ENCODE measurements at places on chromosomes 7 and 10. TPM values are rescaled to one million over a fixed set of nuclear protein-coding genes. Genes with fewer than 3 reads are reported as not detected.

Gene NRAP
- total RNA-seq: not detected

Gene GPR37
- 2.1 TPM for total RNA-seq

Gene CNPY1
- total RNA-seq: not detected

Gene NT5C3A
- 22.0 TPM for total RNA-seq

- DNase-seq: no peak
- H3K36me3 ChIP-seq: no peaks in the 10 kb centered on the region
- no peaks in the 10 kb centered on the region for H3K4me1 ChIP-seq
- no peak overlapping the region for H3K4me3 ChIP-seq
- H3K27ac ChIP-seq: no peak overlapping the region
- no peaks in the 10 kb centered on the region for H3K27me3 ChIP-seq
Measured at GRCh38 chr7:130286881-130287280, 6.1 kb upstream of the CPA4 start.

- DNase-seq: no peak
- H3K27ac ChIP-seq: no peak overlapping the region
- no peak overlapping the region for H3K4me3 ChIP-seq
- H3K36me3 ChIP-seq: no peaks in the 10 kb centered on the region
- H3K27me3 ChIP-seq: no peaks in the 10 kb centered on the region
Measured at GRCh38 chr7:37196676-37197075, 252.0 kb downstream of the ELMO1 start.

DNA sequence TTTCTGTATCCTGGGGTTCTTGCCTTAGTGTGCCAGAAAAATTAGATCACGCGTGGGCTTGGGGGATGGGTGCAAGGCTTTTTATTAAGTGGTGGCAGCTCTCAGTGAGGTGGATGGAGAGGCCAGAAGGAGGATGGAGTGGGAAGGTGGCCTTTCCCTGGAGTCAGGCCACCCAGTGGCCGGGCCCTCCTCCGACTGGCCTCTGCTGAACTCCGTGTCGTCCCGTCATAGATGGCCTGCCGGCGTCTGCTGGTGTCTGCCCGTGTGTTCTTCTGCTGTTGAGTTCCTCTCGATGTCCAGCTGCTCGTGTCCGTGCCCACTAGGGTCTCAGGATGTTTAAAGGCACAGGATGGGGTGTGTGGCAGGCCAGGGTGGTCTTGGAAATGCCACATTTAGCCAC lies 4.0 kb upstream of the ZNF746 start:
- peaks cover 2% of the 10 kb centered on the region for H3K4me1 ChIP-seq
- no peak for DNase-seq
- peaks cover 15% of the 10 kb centered on the region for H3K27me3 ChIP-seq
- no peak overlapping the region for H3K4me3 ChIP-seq
- no peaks in the 10 kb centered on the region for H3K36me3 ChIP-seq

GRCh38 chr7:137513091-137513490 lies 169.6 kb upstream of the PTN start:
- no peak for DNase-seq
- no peak overlapping the region for H3K27ac ChIP-seq
- H3K36me3 ChIP-seq: no peaks in the 10 kb centered on the region
- peaks cover 13% of the 10 kb centered on the region for H3K4me1 ChIP-seq

- no peak overlapping the region for H3K4me3 ChIP-seq
- no peaks in the 10 kb centered on the region for H3K4me1 ChIP-seq
- no peak overlapping the region for H3K27ac ChIP-seq
- H3K27me3 ChIP-seq: no peaks in the 10 kb centered on the region
- H3K36me3 ChIP-seq: no peaks in the 10 kb centered on the region
Measured at GRCh38 chr10:117619707-117620405, 77.3 kb downstream of the EMX2 start.

GRCh38 chr10:117718986-117719920 lies 176.7 kb downstream of the EMX2 start:
- no peak for DNase-seq
- H3K36me3 ChIP-seq: no peaks in the 10 kb centered on the region
- no peaks in the 10 kb centered on the region for H3K27me3 ChIP-seq
- H3K4me1 ChIP-seq: no peaks in the 10 kb centered on the region

DNA sequence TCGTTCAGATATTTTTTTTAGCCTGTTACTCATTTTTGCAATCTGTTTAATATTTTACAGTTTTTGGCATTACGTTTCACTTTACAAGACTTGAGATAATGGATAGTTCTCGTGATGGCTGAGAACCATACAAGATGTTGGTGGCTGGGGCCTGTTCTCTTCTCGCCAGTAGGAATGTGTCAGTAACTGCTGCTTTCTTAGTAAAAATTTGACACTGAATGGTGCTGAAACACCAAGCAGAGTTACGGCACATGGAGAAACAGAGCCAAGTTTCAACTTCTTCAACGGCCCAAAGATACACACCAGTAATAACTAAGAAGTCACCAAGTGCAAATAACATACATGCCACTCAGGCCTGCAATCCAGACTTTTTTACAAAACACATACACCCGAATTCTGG lies 130.4 kb downstream of the NRP1 start:
- no peak overlapping the region for H3K27ac ChIP-seq
- H3K4me1 ChIP-seq: peaks cover 8% of the 10 kb centered on the region
- H3K27me3 ChIP-seq: no peaks in the 10 kb centered on the region
- no peak for DNase-seq
- no peak overlapping the region for H3K4me3 ChIP-seq
- peaks cover 31% of the 10 kb centered on the region for H3K36me3 ChIP-seq

- peak overlapping the region; percentile 95 for H3K4me3 ChIP-seq
- H3K27me3 ChIP-seq: no peaks in the 10 kb centered on the region
- peaks cover 11% of the 10 kb centered on the region for H3K36me3 ChIP-seq
- H3K4me1 ChIP-seq: peaks cover 15% of the 10 kb centered on the region
- no peak for DNase-seq
Measured at GRCh38 chr7:92528958-92529264, 316 bp downstream of the RBM48 start.

DNA sequence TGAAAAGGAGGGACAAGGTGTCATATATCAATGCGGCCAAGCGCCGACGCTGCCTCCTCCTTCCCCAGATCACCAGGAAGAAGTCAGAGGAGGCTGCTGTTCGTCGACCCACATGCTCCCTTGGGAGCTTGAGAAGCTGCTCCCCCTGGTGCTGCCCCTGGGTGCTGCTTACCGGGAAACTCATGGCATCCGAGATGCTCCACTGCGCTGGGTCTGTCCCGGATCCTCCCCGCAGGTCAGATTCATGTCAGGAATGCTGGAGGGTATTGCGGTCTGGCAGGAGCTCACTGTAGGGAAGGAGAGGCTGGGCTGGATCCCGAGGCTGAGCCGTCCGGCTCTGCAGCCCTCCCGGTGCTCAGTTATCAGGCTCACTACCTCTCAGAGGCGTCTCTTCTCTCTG lies 123.7 kb upstream of the FAM20C start:
- H3K27me3 ChIP-seq: no peaks in the 10 kb centered on the region
- H3K27ac ChIP-seq: no peak overlapping the region
- no peak for DNase-seq
- no peak overlapping the region for H3K4me3 ChIP-seq
- H3K4me1 ChIP-seq: no peaks in the 10 kb centered on the region
- H3K36me3 ChIP-seq: no peaks in the 10 kb centered on the region

GRCh38 chr7:92754919-92755581 lies 81.3 kb downstream of the CDK6 start:
- H3K27ac ChIP-seq: no peak overlapping the region
- no peaks in the 10 kb centered on the region for H3K36me3 ChIP-seq
- no peak overlapping the region for H3K4me3 ChIP-seq
- no peak for DNase-seq

GRCh38 chr7:138868711-138869110 lies 70.7 kb upstream of the ATP6V0A4 start:
- DNase-seq: no peak
- no peaks in the 10 kb centered on the region for H3K27me3 ChIP-seq
- H3K36me3 ChIP-seq: no peaks in the 10 kb centered on the region
- no peaks in the 10 kb centered on the region for H3K4me1 ChIP-seq
- H3K27ac ChIP-seq: no peak overlapping the region

GRCh38 chr10:27834476-27834875 lies 88.9 kb upstream of the MKX start:
- no peaks in the 10 kb centered on the region for H3K36me3 ChIP-seq
- DNase-seq: no peak
- no peaks in the 10 kb centered on the region for H3K27me3 ChIP-seq
- no peaks in the 10 kb centered on the region for H3K4me1 ChIP-seq

- H3K4me1 ChIP-seq: peaks cover 25% of the 10 kb centered on the region
- peak overlapping the region; percentile 24 for H3K4me3 ChIP-seq
- peak overlapping the region; percentile 66 for H3K27ac ChIP-seq
- H3K27me3 ChIP-seq: no peaks in the 10 kb centered on the region
- peak; percentile 89 for DNase-seq
- H3K36me3 ChIP-seq: no peaks in the 10 kb centered on the region
Measured at GRCh38 chr7:27606270-27607209, 56.1 kb downstream of the HIBADH start.

- no peaks in the 10 kb centered on the region for H3K27me3 ChIP-seq
- H3K36me3 ChIP-seq: no peaks in the 10 kb centered on the region
- no peak overlapping the region for H3K4me3 ChIP-seq
- H3K4me1 ChIP-seq: peaks cover 6% of the 10 kb centered on the region
Measured at GRCh38 chr7:140081774-140082425, 19.1 kb upstream of the PARP12 start.

Measured in endothelial cell of umbilical vein (primary cell).